ENCODE measurements at places on chromosomes 16 and 17.

GRCh38 chr17:56910509-56911235 is 3.2 kb downstream of the TRIM25 start:
- no peak for DNase-seq

DNA sequence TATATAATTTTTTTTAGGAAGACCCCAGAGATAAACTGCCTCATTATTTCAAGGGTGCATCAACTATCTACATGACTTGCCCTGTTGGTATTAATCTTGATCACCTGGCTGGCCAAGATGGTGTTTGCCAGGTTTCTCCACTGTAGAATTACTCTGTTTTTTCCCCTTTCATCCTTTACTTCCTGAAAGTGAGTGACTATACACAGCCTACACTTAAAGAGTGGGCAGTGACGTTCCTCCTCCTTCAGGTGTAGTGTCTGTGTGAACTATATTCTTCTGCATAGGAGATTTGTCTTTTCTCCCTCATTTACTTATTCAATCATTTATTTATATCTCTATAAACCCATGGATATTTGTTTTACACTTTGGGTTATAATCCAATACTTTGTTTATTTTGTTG is 246.7 kb downstream of the IRF8 start:
- DNase-seq, result no peak

GRCh38 chr17:19366637-19366972 is 4.1 kb upstream of the B9D1 start:
- DNase-seq, result no peak

GRCh38 chr16:80033783-80034468 is 433.4 kb upstream of the MAF start:
- DNase-seq, result no peak

DNA sequence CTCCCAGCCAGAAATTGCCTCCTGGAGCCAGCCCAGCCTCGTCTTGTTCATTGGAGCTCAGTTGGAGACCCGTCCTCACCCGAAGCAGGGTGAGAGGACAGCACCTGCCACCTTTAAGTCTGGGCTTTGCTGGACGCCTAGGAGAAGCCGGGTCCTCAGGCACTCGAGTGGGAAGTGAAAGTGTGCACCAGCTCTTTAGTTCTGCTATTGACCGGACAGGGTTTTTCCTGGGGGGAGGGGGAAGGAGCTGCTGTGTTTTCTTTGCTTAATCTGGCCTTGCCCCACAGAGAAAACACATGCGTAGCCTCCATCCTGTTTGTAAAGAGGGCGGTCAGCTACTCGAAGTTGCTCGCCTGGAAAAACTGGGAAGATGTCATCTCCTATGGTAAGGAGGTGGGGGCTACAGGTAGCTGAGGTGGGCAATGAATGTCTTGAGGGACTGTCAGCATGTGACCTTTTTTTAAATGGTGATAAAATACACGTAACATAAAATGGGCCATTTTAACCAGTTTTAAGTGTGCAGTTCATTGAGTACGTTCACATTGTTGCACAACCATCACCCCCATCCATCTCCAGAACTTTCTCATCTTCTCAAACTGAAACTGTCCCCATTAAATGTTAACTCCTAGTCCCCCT is 34.4 kb downstream of the CMIP start:
- no peak for DNase-seq

DNA sequence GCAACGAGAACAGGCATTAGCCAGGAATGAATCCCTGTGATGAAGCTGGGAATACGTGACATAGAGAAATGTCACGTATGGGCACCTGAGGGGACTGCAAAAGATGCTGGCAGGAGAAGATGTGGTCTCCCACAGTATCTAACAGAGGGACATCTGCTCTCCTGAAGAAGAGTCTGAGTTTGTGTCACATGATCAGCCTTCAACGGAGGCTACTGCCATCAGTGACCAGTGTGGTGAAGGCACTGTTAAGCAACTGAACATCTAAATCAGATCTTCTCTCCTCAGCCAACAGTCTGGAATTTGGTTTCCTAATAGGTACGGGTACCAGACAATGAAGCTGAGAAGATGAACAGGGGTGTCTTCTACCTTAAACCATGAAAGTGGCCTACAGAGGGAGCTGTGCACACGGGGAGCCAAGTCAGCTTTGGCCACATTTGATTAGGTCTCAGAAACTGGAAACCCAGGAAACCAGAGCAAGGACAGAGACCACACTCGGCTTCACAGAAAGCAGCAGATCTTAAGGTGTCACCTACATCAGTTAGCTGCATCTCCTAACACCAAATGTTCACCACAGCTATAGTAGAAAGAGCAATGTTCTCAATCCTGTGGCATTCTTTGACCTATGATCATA is 41.8 kb downstream of the BRD7 start:
- DNase-seq, result peak; percentile 84

- no peak for DNase-seq
These were observed 1.4 kb upstream of the AOC3 start for GRCh38 chr17:42849451-42850181.

GRCh38 chr16:85605912-85606841 is 6.9 kb upstream of the GSE1 start:
- DNase-seq, result no peak

DNA sequence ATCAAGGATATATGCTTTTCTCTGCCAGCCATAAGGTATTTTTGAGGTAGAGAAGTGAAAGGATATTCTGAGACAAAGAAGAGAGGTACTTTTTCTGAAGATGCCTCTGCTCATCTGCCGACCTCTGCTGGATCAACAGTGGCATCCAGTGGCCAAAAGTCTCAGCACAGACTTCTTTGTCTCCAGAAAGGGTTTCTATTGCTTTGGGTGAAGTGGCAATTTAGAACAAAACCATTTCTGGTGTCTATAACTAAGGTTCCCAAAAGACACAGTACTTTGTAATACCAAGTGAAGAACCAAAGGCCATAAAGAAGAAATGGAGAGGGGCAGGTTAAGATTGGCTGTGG is 155.2 kb upstream of the C17orf78 start:
- no peak for DNase-seq

DNA sequence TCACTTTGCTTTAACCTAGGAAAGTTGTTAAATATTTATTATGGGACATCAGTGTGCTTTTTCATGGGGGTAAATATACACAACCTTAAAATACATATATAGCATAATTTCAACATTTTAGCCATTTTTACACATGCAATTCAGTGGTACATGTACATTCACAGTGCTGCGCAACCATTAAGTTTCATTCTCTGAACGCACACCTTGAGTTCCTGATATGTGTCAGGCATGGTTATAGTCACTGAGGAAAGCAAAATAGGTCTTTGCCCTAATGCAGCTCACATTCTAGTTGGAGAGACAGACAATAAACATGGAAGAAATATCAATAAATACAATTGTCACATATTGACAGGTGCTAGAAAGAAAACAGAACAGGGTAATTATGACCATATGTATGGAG is 12.8 kb upstream of the CNEP1R1 start:
- DNase-seq, result no peak

DNA sequence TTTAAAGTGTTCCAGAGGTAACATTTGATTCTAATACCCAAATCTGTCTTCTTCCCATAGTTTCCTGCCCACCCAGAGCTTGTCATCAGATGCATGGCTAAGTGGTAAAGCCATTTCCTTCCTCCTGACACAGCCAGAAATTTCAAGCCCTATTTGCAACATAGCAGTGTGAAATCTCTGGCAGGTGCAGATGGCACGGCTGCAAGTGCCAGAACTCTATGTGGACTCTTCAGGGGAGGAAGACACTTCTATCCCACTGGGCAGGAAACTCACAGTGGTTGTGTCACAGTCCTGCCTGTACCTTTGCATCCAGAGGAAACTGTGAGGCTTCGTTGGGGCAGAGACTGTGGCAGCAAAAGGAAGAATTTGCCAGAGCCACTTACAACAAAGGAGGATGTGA is 13.2 kb downstream of the DYNLRB2 start:
- no peak for DNase-seq

DNA sequence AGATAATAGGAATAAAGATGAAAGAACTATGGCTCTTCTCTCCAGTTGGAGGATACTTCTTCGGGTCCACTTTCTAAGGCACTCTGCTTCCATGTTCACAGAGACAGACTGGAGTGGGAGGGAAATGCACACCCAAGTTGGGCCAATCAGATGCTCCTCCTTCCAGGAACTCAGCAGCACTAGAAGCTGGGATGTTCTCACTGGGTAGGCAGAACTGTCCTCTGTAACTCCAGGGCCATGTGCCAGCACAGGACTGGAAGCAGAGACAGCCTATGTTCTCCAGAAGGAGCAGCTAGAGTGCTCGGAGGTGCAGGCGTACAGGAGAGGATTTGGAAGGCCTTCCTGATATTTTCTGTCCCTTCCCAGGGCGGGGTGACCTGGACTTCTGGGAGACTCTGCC is 49.9 kb upstream of the SREBF1 start:
- DNase-seq, result no peak

DNA sequence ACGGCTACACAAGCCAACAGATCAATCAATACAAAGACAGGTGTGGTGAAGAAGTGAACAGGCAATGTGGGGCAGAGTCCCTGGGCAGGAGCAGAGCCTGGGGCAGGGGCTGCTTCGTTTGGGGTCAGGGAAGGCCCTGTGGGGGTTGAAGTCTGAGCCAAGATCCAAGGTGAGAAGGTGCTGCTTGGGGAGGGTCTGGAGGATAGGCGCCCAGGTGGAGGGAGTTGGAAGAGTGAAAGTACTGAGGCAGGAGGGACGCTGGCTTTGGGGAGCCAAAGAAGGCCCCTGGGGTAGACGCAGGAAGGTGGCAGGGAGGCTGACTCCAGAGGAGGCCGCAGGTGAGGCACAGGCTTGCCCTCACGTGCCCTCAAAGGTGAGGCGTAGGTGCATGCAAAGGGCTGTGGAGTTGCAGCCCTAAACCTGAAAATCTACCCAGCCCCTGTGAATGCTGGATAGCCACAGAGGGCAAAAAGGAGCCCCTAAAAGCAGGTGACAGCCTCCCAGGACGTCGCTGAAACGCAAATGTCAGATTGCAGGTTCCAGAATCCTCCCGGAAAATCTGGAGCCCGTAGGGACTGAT is 33.3 kb downstream of the WFDC1 start:
- no peak for DNase-seq

DNA sequence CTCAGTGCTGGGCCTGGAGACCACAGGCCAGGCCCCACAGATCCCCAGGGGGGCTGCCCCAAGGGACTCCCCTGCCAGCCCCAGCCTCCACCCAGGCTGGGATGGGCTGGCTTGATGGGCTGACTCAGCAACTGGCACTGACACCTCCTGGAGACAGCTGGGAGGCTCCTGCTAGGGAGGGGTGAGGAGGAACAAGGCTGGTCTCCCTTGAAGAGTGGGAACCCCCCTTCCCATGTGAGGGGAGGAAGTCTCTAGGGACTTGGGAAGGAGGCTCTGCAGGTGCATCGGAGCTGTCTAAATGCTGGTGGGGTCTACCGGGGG is 10.4 kb downstream of the NHERF1 start:
- DNase-seq, result no peak

DNA sequence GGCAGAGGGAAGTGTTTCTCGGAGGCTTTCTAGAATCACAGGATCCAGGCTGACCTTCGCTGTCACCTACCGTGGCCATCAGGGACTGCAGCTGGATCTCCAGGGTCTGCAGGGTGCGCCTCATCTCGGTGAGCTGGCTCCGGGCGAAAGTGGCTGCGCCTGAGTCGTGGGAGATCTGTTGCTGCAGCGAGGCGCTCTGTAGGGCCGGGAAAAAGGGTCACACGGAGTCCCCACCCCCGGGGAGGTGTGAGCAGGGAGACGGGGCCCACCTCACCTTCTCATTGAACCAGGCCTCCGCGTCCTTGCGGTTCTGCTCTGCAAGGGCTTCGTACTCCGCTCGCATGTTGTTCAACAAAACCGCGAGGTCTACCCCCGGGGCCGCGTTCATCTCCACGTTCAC is 2.9 kb downstream of the KRT28 start:
- DNase-seq, result no peak

- DNase-seq, result no peak
These were observed 7.3 kb downstream of the WWP2 start for GRCh38 chr16:69769404-69769803.

DNA sequence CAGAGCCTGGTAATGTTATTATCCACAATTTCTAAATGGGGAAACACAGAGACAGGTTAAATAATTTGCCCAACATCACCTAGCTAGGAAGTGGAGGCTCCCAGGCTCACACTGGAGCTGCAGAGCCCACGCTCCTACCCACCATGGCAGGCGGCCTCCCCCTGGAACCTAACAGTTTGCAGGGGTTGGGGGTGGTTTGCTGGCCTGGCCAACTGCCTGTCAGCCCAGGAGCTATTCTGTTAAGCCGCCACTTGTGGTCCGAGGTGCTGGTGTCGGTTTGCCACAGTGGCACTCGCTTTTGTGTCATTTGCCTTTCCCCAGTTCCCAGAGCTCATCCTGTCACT is 3.6 kb downstream of the PRCD start:
- DNase-seq, result no peak

DNA sequence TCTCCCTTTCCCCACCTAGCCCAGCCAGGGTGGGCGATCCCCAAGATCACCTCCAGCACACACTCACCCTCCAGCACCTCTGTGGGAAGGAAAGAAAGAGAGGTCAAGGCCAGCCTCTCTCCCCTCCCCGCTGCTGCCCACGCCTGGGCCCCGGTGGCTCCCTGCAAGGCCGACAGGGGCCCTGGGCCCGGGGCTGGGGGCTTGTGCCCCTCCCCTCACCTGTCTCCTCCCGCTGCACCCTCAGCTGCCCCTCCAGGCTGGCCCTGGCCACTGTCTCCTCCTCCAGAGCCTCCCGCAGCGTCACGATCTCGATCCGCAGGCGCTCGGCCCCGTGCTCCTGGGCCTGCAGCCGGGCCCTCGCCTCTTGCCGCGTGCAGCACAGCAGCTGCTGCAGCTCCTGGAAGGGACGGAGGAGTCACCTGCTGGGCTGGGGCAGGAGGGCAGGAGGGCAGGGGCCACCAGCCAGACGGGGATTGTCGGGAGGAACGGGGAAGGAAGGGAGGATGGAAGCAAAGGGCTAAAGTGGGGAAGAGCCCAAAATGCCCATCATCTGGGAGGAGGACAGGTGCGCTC is 19.2 kb downstream of the RABEP2 start:
- DNase-seq, result no peak

- peak; percentile 11 for DNase-seq
These were observed 5.8 kb downstream of the TMEM231 start for GRCh38 chr16:75550211-75550662.

DNA sequence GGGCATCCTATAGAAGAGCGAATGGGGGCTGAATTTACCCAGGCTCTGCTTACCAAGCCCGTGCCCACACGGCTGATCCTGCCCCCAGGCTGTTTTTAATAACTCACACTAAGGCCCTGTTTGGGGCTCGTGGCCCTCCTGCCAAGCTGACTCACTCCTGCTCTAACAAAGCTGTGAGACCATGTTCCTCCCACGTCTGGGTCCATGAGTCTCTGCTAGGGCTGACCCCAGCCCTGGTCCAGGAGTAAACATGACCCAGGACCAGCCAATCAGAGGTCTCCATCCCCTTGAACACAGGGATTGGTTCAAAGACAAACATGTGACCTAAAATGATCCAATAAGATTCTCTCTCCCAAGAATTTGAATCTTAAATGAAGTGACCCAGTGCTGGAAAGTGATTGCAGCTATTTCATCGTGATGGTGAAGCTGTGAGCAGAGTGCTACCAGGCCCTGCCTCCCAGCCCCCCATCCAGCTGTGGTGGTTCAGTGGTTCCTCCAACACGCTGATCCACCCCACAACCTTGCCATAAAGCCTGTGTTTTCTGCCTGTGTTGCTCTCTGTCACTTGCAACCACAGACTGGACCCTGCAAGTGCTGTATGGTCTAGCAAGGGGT is 57.2 kb downstream of the C16orf82 start:
- DNase-seq, result no peak

Measured in central memory CD4-positive, alpha-beta T cell (primary cell).